Ascending aorta (tissue), 2 donors: ENCODE measurements at places on chromosomes 2 and 18.

DNA sequence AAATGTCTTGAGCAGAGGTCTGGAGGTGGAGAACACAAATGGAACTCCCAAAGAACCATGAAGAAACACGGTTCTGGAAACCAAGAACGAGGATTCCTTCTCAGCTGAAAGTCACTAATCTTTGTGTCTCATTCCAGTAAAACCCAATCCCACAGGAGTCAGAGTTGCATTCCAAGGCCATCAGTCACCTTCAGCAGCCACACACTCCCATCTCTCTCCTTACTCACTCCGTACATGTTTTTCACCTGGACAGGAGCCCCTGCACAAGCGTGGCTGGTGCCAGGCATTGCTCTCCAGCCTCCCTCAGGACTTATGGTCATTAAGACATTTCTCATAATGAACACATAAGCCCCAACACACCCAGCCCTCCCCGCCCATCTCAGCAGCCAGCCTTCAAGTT is 175.4 kb upstream of the SIX2 start:
- DNase-seq = no peak

- DNase-seq = no peak
Observed at GRCh38 chr2:47272905-47273758, 118.0 kb upstream of the STPG4 start.

- no peak for DNase-seq
Observed at GRCh38 chr2:37156071-37156856, 516 bp downstream of the EIF2AK2 start.

DNA sequence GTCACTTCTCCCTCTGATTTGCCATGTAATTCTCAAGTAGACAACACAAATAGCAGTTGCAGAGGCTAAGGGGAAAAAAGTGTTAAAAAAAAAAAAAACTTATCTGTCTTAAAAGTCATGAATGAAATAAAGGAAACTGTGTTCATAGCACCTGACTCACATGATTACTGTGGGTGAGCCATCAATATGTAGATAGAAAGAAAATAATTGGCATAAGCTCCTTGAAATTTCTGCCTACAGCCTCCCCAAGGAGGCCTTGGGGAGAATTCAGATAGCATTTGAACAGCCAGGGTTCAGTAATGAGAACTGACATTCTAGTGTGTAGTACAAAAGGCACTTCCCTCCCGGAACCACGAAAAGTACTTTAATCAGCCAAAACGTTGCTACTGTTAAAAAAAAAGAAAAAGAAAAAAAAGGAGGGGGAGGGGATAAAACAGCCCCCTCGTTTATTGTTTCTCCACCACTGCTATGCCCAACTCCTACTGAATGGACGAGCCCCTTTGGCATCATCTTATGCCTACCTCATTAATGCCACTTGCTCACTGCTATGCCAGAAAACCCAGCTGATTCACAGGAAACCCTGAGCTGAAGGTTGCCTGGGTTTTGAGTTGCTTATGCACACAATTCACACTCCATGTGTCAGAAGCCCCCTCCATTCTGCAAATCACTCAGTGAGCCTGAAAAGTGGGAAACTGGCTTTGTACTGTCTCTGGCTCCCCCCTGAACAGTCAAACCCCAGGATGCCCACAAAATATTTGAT is 65.5 kb upstream of the KLF7 start:
- DNase-seq = no peak
